ENCODE measurements at places on chromosomes 4 and X.

DNA sequence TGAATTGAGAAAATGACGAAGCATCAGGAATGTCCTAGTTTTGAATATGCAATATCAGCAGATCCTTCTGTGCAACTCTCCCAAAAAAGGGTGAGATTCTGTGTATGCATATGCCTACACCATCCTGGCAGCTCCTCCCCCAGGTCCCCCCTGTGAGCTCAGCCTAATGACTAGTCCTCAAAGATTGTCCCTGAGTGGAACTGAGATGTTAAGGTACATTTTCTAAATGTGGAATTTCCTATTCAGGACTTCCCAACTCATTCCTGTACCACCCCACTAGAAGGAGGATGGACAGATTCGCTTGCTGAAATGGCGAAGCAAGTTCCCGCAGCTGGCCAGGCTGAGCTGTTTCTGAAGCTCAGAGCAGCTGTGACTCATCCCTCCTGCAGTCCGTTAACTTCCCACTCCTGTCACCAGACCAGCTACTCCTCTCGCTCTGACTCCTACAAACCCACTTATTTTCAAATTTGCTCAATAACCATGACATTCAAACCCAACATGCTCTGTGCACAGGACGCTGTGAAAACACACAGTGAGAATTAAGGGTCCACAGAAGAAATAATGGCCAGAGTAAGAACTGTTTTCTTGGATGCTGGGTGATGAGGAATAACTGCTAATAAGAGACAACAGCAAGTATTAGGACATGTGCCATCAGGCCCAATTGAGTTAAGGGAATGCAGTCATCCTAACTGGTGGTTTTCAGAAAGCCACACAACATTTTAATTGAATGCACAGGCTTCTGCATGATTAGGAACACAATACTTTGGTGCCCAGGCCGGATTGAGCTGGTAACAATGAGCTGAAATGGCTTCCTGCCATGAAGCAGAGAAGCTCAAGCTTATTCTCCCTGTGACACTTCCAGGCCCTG, 40.0 kb upstream of the IRF2 start:
- no peak for DNase-seq

GRCh38 chr4:88629826-88630225, 37.5 kb downstream of the HERC3 start:
- DNase-seq, result no peak

GRCh38 chr4:158356301-158356700, 146.0 kb downstream of the TMEM144 start:
- no peak for DNase-seq

DNA sequence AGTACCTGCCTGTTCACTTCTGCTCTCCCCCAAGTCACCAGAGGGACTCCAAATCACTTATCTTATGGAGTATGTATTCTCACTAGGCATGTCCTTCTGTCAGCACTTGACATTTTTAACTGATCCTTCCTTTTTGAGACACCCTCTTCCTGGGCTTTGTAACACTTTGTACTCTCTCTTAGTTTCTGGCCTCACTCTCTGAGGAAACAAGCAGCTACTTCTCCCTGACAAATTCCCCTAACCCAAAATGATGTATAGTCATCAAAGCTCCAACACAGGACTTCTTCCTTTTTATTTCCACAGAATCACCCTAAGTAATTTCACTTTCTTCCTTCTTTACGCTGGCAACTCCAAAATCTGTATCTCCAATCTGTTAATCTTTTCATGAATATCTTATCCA, 101.8 kb downstream of the ARAP2 start:
- no peak for DNase-seq

DNA sequence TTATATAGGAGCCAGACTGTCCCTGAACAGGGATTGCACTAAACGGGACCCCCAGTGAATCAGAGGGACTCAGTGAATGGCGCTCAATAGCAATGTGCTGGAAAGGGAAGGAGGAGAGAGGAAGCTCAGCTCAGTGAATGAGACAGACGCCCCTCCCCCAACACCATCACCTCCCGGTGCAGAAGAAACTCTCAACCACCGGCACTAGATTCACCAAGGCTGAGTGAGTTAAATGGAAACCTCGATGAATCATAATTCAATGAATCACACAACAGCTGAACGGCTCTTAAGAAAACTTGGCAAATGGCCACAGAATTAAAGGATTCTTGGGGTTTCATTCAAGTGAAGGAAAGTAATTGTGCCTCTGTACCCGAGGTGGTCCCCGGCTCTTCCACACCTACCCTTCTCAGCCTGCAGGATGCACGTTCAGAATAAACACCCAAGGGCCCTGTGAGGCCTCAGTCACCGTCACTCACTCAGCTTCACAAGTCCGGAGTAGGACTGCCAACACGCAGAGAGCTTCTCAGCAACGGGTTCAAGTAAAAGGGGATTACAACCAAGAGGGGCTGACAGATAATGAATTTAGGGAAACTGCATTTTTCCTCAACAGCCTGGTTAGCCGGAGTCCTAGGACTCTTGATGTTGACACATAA, 29.3 kb downstream of the CRMP1 start:
- no peak for DNase-seq

GRCh38 chr4:46922205-46922604, 13.2 kb upstream of the COX7B2 start:
- DNase-seq, result no peak

GRCh38 chrX:135484641-135485289, 35.7 kb upstream of the INTS6L start:
- peak; percentile 51 for DNase-seq
